ENCODE measurements at places on chromosomes 6 and 20.

DNA sequence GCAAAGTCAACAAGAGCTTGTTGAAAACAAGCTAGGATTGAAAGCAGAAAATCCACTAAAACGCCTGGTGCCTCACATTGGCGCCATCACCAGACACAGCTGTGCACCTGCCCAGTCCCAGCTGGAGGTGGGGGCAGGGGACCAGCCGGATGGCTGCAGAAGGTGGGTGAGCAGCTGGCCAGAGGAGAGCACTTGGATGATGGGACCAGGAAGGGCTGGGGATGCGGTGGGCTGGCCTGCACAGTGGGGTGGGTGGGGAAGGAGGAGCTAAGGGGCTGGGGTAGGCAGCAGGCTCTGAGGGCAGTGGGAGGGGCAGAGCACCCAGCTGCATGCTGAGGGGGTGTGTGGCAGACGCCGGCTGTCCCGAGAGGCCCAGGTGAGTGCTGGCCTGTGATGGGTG lies 7.1 kb downstream of the CABLES2 start:
- DNase-seq: no peak

DNA sequence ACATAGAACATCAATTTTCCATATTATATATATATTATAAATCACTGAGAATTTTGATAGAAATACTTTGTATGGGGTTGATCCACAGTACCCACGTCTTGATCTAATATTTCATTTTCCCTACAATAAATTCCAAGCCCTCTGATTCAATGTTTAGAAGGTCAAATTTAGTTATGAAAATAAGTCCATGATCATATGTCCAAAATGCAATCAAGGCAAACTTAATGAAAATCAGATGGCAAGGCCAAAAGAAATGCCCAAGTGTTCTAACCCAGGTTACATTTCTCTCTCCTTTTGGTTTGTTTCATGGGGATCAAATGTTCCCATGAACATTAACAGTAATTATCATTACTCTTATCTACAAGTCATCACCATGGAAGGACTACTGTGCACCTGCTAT lies 203.8 kb downstream of the KIF16B start:
- no peak for DNase-seq

DNA sequence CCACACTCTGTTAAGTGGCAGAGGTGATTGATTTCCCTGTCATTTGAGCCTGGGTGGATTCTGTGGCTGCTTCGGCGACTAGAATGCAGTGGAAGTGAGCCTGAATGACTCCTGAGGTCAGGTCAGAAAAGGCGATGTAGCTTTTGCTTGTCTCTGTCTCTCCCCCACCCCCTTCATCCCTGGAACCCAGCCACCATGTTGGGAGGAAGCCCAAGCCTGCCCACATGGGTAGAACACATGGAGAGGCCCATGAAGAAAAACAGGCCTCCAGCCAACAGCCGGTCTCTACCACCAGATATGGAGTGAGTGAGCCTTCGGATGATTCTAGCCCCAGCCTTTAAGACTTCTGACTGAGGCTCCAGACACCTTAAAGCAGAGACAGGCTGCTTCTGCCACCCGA lies 181.0 kb downstream of the TFAP2C start:
- DNase-seq: no peak

GRCh38 chr6:33543116-33543515 lies 37.0 kb downstream of the BAK1 start:
- DNase-seq: no peak

DNA sequence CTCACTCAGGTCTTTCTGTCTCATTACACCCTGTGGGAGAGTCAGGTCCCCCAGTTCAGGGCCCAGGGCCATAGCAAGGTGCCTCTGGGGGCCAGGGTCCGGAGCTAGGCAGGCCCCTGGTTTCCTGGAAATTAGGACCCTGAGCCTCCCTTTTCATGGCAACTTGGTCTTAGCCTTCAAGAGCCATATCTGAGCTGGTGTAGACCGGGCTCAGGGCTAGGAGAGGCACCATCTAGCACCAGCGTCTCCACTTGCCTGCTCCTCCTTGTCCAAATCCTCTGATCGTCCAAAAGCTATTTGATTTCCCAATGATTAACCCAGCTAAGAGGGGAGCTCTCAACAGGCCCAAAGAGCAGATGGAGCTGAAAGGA lies 5.6 kb downstream of the MDFI start:
- no peak for DNase-seq

DNA sequence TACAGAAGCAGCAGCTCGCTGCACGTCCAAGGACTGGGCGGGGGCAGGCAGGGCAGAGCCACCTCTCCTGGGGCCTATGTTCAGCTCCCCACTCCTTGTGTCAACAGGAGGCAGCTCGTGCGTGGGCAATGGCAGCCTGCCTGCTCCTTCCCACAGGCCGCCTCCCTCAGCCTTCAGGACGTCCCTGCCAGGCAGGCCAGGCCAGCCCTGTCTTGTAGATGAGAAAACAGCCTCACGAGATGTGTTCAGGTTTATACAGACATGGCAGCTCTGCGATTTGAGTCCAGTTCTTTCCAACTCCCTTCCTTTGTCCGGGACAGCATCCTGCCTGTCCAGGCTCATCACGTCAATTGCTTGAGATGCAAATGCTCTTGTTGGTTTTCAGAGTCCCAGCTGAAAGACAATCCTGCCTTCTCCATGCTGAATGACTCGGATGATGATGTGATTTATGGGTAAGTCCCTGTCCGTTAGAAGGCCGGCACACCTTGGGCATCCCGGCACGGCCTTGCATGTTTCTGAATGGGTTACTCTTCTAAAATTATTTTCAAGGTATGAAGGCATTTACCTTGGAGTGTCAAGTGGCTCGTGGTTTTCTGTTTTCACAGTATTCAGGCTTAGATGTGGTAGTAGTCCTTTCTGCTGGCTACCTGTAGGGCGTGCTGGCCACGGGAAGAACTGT lies 13.5 kb downstream of the DYNLT1 start:
- DNase-seq: no peak

DNA sequence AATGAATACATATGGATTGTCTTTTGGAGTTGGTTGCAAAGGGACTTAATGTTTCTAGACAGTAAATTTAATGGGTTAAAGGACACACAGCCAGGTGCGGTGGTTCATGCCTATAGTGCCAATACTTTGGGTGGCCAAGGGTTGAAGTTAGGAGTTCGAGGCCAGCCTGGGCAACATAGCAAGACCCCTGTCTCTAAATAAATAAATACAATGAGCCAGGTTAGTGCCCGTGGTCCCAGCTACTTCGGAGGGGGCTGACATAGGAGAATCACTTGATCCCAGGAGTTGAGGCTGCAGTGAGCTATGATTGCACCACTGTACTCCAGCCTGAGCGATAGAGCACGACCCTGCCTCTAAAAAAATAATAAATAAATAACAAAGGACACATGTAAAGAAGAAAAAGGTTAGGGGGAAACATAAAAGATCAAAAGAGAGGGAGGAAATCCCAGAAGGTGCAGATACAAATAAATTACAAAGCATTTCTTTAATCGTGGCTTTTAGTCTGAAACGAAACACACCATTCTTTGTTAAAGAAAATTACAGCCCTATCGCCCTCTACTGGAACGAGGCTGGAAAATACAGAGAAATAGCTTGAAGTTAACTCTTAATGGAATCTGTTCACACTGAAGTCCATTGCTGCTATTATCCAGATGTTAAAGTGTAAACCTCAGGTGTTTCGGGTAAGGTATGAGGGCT lies 42.6 kb upstream of the SCML4 start:
- DNase-seq: no peak

DNA sequence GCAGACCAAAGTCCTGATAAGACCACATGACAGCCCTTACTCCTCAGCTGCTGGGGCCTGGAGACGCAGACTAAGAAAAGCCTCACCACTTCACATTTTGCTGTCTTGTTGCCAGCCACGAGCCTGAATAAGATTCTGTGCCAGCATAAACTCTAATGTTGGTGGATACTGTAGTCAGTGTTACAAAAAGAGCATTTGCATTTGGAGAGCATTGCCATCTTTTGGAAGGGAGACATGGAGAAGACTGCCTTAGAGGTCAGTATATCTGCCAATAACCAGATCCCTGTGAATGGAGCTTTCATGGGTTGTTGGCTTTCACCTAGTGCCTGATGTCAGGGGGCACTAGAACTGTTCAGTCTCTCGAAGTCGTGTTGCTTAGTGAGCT lies 315.2 kb downstream of the ZFAND3 start:
- no peak for DNase-seq

GRCh38 chr6:107679457-107679856 lies 144.7 kb downstream of the SCML4 start:
- no peak for DNase-seq

DNA sequence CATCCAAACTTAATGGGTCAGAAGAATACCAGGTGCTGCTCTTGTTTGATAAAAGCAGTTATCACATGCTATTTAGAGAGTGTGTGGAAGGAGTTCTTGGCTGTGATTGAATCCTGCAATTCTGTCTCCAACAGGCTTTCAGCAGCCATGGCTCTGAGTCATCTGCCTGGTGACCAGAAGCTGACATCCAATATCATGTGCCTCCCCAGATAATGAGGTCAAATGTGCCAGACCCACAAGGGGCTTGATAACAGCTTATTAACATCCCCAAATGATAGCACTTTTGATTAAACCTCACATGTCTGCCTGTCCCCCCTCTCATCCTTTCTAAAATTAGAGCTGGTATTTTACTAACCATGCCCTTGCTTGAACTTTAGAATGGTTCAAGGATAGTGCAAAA lies 175.7 kb upstream of the PLN start:
- no peak for DNase-seq

GRCh38 chr6:32131439-32131948 lies 1.4 kb upstream of the FKBPL start:
- DNase-seq: no peak

GRCh38 chr20:16951876-16952275 lies 203.7 kb downstream of the OTOR start:
- DNase-seq: no peak

- DNase-seq: no peak
Observed at GRCh38 chr6:44676826-44677433, 289.4 kb downstream of the CDC5L start.

DNA sequence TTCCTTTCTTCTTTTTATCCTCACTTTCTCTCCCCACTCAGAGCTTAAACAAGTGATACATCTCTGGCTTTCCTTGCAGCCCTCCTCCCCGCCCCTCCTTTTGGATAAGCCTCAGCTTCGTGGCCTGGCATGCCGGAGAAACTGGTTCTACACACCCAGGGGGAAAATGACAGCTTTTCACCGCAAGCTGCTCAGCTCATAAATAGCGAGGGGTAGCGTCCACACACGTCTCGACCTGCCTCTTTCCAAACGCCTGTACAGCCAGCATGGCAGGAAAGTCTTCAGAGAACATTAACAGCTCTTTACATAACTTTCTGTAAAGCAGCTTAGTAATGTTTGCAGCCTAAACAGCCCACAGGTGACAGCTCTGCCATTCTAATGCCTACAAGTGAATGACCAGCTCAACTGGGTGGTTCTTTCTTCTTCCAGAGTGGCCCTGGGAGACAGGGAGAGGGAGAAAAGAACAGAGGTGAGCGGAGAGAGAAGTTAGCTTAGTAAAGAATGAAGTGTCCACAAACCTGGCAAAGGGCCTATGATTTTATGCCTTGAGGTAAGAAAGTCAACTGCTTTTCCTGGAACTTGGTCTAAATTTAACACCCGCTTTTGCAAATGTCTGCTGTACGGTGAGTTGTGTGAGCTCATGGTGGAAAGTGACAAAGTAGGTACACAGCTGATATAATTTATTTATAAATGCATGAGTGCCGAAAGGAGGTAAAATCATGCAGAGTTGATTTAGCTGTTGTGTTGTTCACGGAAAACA lies 251.5 kb downstream of the TFAP2A start:
- no peak for DNase-seq

DNA sequence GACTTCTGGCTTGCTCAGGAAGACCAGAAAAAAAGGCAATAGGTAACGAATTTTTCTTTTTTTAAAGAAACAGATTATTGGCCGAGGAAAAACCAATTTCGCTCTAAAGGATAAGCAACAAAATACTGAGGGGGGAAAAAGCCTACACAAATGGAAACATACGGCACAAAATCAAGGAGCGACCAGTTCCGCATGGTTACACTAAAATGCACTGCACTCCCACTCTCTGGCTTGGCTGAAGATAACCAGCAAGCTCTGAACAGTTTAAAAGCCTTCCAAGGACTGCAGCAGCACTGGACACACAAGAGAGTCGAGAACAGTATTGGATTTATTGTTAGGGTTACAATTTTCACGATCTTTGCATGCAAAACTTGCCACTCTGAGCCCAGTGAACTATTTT lies 881 bp upstream of the MAP7 start:
- no peak for DNase-seq

GRCh38 chr6:142284419-142284818 lies 17.4 kb upstream of the ADGRG6 start:
- no peak for DNase-seq

DNA sequence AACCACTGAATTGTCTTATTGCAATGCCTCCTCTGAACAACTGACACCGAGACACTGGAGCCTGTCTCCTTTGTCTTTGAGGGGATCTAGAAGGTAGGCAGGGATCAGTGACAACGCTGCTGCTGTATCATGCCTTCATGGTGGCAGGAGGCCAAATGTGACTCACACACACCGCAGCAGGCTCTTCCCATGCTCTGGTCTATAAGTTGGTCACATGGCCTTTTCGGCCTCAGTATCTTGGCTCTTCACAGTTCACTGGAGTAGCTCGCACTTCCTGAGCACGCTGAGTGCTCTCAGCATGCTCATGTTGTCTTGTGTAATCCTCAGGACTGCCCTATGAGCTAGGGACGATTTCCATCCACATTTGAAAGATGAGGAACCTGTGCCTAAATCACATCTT lies 167.4 kb upstream of the PCSK2 start:
- no peak for DNase-seq

DNA sequence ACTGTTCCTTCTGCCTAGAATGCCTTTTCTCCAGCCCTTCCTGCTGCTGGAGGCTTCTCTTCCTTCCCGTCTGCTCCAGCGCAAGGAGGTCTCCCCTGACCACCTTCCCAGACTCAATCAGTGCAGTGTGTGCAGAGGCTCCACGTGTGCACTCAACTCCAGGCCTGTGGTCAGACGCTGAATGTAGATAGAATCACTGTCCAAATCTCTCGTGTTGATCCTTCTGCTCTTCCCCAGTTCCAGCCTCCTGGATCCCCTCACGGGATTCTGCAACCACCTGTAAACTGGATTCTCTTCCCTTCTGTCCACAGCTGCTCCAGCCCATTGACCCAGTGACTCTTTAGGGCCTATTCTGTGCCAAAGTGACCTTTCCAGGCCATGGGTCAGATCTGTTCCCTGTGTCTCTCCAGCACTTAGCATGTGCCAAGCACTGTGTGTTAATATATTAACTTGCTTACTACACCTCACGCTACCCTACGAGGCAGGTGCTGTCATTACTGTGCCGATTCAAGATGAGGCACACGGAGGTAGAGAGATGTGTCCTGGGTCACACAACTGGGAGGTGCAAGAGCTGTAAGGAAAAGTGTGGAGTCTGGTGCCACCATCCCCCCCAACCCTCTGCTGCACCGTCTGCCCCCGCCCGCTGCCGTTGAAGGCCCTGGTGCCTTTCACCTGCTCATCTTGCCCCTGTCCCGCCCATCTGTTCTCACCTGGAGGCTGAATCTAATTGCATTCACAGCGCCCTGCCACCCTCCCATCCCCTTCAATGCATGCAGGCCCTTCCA lies 112.2 kb downstream of the SULF2 start:
- DNase-seq: no peak

- DNase-seq: no peak
Observed at GRCh38 chr20:47576516-47577033, 74.9 kb downstream of the NCOA3 start.

GRCh38 chr6:162468326-162468725 lies 259.2 kb downstream of the PRKN start:
- no peak for DNase-seq

GRCh38 chr6:134642279-134642678 lies 307.6 kb downstream of the ALDH8A1 start:
- DNase-seq: no peak

GRCh38 chr6:38460186-38460585 lies 179.5 kb downstream of the BTBD9 start:
- DNase-seq: no peak

Data from activated CD4-positive, CD25-positive, alpha-beta regulatory T cell treated with anti-CD3 and anti-CD28 coated beads, Interleukin-2, amount 50 U/mL, for 72 hours (primary cell).